ENCODE measurements at places on chromosomes 4 and X.

DNA sequence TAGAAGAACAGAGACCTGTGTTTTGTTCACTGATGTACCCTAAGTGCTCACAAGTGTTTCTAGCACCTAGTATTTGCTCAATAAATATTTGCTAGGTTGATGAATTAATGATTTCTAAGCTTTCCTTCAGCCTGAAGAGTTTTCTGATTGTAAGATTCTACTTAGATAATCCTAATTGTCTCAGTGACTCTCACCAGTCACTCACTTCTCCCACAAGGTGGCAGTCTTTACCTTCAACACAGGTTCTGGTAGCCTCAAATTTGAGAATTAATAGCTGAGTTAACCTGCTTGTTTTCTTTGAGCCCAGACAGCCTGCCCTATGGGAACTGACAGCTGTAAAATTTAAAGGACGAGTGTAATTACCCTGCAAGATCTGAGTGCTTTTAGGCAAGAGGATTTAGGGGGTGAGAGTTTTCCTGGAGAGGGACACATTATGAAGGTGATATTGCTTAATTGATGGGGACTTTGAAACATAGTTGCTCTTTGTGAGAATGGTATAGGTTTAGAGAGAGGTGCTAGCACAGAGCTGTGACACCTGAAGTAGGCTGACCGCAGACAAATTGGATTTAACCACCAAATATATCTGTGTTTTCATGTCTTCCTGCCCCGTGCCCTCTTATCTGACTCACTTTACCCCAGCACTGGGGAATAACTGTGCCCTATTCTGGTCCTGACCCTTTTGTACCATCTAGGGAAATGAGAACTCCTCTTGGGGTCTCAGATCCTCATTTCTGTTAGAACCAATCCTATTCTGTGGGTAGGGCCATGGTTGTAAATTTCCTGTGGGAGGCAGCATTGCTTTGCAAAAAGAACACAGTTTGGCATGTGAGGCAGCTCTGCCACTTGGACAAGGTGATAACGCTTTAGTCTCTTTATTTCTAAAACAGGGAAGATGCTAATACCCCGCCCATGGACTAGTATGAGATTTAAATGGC is 27.7 kb downstream of the CD38 start:
- no peak for DNase-seq

DNA sequence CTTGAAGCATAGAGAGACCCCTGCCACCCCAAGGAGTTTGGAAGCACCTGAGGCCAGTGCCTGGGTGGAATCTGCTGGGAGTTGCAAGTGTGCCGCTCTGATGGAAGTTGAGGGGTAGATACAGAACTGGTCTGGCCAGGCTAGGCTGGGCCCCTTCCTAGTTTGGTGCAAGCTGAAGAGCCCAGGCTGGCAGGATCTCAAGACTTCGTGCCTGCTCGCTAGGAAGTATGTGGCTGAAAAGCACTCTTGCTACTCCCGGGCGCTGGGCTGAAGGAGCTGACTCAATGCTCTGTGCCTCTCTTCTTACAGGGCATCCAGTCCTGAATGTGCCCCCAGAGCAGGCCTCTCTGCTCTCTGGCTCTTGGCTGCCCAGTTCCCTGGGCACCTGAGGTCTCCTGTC is 51.7 kb upstream of the PJA1 start:
- no peak for DNase-seq

GRCh38 chr4:123825596-123826291 is 429.1 kb downstream of the SPRY1 start:
- DNase-seq: no peak

GRCh38 chr4:38601244-38601915 is 62.6 kb upstream of the KLF3 start:
- no peak for DNase-seq

GRCh38 chr4:183142571-183143550 is 43.8 kb downstream of the WWC2 start:
- DNase-seq: no peak

GRCh38 chrX:78643096-78643495 is 16.0 kb downstream of the RTL3 start:
- no peak for DNase-seq

GRCh38 chrX:49284212-49284611 is 14.6 kb downstream of the PPP1R3F start:
- no peak for DNase-seq

- peak; percentile 7 for DNase-seq
These were observed 15.3 kb downstream of the CPZ start for GRCh38 chr4:8607603-8608481.

DNA sequence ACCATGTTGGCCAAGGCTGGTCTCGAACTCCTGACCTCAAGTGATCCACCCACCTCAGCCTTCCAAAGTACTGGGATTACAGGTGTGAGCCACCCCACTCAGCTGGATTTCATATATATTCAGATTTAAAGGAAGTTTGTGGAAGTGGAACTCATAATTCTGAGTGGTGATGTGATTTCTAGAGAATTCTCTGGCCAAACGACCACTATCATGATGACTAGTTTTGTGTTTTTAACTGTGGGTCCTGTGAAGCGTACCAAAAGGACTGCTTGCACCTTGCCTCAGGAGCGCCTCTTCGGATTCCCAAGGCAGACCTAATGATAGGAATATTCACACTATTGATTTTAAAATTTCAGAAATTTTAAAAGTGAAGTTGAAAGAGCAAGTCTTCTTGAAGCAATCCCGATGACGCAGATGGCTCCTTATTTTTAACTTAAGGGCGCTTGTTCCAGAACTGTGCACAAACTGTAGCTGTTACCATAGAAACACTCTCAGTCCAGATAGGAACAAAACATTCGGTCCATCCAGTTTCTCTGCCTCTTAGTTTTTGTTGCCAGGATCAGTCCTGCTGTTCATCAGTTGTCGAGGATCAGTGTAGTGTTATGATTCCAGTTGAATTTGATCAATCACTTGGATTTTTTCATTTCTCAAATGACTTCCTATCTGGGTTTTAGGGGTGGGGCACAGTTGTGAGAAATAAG is 51.7 kb upstream of the CLCN4 start:
- no peak for DNase-seq

DNA sequence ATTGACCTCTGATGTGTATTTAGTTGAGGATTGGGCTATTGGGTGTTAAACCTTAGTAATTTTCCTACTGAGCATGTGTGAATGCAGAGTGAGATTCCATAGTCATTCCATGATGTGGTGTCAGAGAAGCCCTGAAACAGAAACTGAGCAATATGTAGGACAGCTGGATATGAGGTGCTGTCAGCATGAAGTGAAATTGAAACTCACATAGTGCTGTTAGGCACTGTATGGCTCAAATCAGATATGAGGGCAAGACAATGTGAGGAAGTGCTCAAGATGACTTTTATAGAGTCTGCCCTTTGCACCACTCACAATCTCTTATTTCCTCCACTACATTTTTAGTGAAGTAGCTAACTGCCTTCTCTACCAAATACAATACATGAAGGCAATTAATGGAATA is 188.3 kb downstream of the SH3BGRL start:
- DNase-seq: no peak

- no peak for DNase-seq
These were observed 107.0 kb downstream of the LDB2 start for GRCh38 chr4:16791460-16791859.

DNA sequence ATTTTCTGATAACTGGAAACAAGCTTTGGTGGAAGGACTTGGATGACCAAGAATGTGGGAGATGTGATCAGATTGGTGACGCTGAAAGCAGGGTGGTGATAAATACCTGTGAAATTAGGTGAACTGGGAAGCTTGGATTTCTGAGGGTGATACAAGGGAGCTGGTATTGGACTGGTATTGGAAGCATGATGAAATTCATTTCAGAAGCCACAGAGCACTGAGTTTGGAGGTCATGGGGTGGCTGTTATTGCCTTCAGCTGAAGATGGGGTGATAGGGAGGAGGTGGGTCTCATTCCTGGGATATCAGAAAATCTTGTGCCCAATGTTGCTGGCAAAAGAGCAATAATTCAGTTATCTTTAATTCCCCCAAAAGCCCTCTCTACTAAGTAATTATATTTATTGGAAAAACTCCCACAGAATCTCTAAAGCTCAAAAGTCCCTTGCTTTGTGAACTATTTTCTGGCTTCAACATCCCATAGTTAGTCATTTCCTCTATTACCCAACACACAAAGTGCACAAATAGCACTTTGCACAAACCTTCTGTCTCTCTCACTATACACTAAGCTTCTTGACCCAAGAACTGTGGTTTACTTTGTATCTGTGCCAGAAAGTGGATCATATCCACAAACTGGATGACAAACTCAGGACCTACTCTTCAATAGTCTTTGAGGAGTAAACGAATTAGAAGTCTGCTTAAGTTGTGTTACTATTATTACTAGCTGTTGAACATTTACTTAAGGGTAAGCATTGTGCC is 23.1 kb upstream of the CAMK2D start:
- DNase-seq: no peak

GRCh38 chr4:27763830-27764525 is 903.3 kb downstream of the STIM2 start:
- no peak for DNase-seq

DNA sequence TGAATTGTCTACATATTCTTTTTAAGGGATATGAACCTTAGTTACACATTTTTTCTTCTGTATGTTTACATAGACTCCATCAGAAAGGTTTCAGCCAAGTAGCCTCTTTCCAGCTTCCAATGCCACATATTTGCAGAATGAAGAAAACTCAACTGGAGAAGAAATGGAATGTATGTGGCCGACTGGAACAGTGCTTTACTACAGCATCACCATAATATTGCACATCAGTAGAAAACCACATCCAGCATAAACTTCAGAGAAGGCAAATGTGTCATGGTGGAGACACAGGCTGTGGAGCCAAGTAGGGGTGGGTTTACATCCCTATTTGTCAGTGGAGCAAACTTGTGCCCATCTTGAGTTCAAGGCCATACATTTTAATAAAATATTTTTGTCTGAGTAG is 204.8 kb upstream of the LDB2 start:
- no peak for DNase-seq

DNA sequence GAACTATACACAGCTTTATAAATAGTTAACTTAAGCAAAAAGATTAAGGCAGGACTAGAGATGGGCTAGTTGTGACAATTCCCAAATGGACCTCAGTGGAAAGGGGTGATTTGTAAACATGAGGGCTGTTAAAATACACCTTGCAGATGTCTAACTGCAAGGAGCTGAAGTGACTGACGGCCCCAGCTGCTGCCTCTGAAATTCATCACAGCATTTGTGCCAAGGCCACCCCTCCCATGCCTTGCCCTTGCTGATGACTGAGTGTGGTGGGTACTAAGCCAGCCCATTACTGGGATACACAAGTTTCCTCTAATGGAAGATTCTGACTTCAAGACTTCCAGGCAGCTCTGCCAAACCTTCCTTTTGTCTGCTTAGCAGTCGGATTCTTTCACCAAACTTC is 23.7 kb upstream of the EGFL6 start:
- DNase-seq: no peak

- DNase-seq: no peak
These were observed 112.0 kb downstream of the C4orf51 start for GRCh38 chr4:145791988-145792387.

DNA sequence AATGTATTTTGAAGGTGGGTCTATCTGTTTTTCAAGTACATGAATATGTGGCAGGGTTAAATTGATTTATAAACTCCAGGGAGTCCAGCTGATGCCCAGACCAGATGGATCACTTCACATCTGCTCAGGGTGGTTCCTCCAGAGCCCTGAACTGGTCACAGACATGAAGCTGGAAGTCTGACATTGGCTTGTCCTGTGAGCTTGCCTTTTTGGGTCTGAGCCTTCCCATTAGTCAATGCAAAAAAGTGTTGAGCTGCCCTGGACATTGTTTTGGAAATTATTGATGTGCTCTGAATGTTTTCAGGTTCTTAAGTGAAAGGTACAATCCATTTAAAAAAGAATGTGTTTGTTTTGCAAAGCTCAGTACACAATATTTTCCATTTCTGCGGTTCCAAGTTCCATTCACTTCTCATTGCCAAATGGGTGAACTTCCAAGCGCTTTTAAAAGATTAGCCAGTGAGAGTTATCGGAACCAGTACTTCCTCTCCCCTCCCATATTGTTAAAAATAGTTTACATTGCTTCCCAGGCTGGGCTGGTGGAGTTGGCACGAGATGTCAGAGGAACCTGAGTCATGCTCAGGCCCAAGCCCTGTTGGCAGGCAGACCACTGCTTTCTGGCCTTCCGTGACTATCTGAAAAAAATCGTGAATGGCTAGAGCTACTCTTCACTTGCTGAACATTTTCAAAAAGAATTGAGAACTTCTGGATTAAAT is 52.1 kb downstream of the PDGFRA start:
- no peak for DNase-seq

- no peak for DNase-seq
These were observed 727.2 kb downstream of the C4orf33 start for GRCh38 chr4:129823105-129823504.

- DNase-seq: no peak
These were observed 237.4 kb downstream of the MAPK10 start for GRCh38 chr4:86122404-86122803.

GRCh38 chrX:40106676-40107290 is 9.0 kb upstream of the BCOR start:
- no peak for DNase-seq

DNA sequence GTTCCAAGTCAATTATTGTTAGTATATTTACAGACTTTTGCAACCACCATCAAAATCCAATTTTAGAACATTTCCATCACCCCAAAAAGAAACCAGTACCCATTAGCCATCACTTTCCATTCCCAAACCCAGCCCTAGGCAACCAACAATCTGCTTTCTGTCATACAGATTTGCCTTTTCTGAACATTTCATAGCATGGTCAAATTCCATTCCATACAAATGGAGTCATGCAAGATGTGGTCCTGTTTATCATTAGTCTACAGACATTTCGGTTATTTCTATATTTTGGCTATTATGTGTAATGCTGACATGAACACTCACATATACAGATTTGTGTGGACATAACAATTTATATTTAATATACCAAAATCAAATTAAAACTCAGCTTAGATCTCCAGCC is 508.7 kb downstream of the ZNF674 start:
- no peak for DNase-seq

GRCh38 chrX:138939038-138939437 is 227.5 kb upstream of the FGF13 start:
- no peak for DNase-seq

DNA sequence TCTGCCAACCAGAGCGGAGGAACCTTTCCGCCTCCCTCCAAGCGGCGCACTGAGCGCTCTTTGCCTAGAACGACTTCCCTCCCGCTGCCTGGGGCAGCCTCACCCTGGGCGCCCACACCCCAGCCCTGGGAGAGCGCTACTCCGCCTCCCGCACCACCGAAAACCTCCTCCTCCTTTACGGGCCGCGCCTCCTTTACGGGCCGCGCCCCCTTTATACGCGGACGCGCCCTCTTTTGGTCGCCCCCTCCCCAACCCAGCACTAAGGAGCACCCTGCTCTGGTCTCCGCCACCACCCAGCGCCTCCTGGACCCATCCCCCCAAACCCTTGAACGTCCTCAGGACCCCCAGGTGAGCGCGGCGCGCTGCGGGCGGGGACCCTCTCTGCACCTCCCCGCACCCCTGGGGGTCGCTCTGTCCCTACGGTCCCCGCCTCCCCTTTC is 586 bp upstream of the NSG1 start:
- peak; percentile 50 for DNase-seq

DNA sequence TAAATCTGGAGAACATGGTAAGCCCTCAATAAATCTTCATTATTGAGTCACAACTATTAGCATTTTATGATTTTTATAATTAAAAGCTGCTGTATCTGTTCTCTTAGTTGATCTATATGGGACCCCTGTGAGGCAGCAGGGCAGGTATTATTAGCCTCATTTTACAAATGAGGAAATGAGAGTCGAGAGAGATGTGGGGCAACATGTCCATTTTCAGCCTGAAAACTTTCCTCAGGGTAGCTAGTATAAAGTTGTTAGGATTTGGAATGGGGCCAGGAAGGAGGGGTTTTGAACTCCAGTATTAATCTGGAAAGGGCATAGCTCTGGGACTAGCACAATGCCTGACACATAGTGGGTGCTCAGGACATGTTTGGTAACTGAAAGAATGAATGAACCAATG is 191.7 kb upstream of the GPC4 start:
- DNase-seq: no peak
